CD4-positive, alpha-beta T cell treated with Interleukin-17A for 1 hour (primary cell): ENCODE measurements at places on chromosomes 13 and 19.
A peak's percentile ranks its signal among the peaks of the same experiment; 100 is the strongest.

DNA sequence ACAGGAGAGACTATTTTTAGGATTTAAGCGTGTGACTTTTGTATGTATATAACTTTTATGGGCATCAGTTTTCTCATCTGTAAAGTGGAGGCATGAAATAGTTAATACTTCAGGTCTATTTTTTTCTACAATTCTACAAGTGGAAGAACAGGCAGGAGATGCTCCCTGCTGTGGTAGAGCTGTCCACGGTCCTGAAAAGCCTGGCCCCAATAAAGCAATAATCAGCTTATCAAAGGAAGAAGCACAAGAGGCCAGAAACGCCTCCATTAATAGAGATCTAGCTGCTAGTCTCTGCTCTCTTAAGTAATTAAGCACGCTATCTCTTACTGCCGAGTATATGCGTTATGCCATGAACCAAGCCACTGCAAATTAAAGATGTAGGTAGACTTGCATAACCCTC, 28.0 kb upstream of the WASF3 start:
- DNase-seq = no peak

- no peak for DNase-seq
Observed at GRCh38 chr13:36555151-36555986, 118.5 kb upstream of the SERTM1 start.

GRCh38 chr13:35865341-35866240, 265.6 kb downstream of the DCLK1 start:
- DNase-seq = no peak

- no peak for DNase-seq
Observed at GRCh38 chr13:94641409-94641941, 39.8 kb downstream of the GPR180 start.

- DNase-seq = no peak
Observed at GRCh38 chr13:100645382-100645781, 29.2 kb downstream of the TMTC4 start.

DNA sequence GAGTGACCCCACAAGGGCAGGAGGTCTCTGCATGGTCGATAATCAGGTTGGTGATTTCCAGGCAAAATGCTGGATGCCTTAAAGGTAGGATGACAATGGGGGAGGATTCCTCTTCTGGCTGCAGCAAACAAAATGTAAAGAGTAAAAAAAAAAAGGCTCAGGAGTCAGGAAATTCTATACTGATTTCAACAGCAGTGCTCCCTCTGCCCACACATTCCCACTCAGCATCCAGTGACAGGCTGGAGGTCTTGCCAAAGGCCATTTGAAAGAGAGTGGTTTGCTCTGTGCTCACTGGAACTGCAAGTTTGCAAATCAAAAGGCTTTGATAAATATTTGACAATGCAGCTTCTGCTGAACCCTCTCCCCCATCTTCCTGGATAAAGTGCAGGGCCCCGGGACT, 135.4 kb downstream of the TNFRSF19 start:
- no peak for DNase-seq

DNA sequence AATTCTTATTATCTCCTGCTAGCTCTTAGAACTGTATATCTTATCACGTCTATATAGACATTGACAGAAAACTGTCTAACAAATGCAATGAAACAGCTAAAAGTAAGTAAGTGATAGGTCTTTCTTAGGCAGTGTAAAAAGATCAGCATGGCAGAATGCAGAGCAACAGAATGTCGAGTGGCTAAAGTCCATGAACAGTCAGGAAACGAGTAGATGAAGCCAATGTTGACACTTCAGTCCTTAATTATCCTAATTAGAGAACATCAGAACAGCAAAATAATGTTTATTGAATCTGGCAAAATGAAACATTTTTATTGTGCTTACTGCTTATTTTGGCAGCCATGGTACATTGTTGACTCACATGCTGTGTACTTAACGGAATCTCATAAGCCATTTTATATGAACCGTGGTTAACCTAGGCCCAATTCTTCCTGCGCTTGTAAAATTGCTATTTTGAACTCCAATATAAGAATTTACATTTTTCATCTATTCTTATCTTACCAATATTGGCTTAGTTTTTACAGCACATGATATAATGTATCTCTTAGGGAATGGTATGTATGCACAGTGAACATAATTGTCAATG, 748.1 kb downstream of the DACH1 start:
- no peak for DNase-seq

- DNase-seq = no peak
Observed at GRCh38 chr13:24984134-24984533, 111.8 kb upstream of the PABPC3 start.

DNA sequence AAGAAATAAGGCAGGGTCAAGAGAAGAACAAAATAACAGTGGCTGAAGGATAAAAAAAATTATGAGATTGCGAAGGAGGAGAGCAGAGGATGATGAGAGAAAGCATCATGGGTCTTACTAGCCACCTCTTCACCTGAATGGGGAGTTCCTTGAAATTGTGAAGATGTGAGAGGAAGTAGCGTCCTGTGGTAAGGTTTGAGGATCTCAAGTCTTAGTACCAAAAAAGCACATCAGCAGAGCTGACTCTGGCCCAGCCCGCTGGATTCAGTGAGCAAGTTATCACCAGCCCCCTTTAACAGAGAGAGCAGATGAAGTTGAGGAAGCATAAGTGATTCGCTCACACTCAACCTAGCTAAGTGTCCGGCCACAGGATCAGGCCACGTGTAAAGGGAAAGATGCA, 61.8 kb downstream of the RXFP2 start:
- DNase-seq = peak; percentile 9

GRCh38 chr13:107025991-107026390, 458.1 kb upstream of the ARGLU1 start:
- no peak for DNase-seq

DNA sequence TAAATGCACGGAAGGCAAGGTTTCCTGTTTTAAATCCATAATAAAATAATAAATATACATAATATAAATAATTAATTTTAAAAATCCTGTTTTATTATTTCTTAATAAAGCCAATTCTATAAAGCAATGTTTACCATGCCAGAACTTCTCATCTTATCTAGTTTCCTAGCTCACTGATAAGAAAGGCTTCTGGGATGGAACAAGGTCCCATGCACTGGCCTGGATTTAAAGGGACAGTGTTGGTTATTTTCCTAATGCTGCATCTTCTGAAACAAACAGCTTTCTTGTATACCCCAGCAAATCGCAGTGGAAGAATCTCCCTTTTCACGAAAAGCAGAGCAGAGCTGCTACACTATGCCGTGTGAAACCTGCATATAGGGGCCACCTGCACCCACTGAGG, 68.8 kb downstream of the LNX2 start:
- no peak for DNase-seq
